ENCODE measurements at places on chromosomes 13 and 19.

DNA sequence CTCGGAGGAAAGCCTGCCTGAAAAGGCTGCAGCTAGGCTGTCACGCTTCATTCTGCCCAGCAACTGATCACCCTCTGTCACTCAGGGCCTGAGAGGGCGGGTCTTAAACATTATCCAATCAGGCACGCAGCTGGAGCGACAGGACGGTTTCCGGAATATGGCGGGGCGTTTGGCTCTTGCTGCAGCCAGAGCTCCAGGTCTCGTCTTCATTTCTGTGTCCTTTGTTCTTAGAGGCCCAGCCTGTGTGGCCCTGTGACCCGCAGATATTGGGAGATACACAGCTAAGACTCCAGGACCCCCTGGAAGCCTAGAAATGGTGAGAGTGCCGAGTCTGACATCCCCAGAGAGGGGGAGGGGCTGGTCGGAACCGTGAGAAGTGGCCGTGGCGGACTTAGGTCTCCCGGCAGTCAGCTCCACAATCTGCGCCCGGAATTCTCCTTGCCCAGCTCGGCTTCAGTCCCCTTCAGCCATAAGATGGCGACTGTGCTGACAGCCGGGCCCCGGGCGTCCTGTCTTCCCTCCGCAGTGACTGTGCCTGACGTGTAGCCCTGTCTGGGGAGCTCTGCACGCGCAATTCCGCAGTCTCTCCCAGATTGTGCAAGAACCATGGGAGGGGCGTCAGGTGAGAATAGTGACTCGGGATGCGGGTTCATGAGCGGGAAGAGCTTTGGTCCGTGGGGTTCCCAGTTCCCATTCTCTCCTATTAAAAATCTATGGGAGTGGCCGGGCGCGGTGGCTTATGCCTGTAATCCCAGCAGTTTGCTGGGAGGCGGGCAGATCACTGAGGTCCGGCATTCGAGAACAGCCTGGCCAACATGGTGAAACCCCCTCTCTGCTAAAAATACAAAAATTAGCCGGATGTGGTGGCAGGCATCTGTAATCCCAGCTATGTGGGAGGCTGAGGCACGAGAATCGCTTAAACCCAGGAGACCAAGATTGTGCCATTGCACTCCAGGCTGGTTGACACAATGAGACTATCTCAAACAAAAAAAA is at the start of gene ZNF429:
TSS of gene ZNF429 (plus strand) at position 144 of the 993 bp plus-strand sequence. CDS start at position 314, 170 bp downstream.
- peak; percentile 82 for DNase-seq

DNA sequence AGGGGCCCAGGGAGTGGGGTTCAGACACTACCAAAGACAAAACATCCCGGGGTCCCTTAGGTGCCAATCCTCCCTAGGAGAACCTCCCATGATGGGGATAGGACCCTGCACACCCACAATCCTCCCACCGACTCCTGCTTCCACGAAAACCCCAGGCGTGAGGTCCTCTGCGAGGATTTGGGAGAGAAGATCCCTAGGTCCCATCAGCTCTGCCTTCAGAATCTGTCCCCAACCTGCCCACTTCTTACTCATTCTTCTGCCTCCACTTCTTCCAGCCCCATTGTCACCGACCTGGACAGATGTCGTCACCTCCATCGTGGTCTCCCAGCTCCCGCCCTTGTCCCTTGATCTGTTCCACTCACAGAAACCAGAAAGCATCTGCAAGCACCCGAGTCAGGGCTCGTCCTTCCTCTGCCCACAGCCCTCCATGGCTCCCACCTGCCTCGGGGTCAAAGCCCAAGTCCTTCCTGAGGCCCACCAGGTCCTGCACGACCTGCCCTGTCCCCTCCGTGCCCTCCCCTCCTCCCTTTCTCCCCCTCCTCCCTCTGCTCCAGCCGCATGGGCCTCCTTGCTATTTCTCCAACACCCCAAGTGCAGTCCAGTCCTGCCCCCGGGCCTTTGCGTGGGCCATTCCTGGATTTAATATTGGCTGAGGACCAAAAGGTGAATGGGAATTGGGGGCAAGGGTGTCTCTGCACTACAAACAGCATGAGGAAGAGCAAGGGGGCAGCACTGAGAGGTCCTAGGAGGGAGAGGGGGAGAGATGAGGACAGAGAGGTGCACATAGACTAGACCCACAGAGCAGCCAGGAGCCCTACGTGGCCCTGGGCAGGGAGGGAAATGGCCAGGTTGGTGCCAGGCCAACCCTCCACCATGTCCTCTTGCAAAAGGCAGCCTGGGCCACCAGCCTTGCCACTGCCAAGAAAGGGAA is 51.3 kb downstream of the PTPRS start:
- no peak for DNase-seq

GRCh38 chr19:48784527-48784926 is 26.3 kb downstream of the BCAT2 start:
- DNase-seq = no peak

- no peak for DNase-seq
Observed at GRCh38 chr19:46637224-46637623, 1.2 kb upstream of the GNG8 start.

- no peak for DNase-seq
Observed at GRCh38 chr13:96900986-96901385, 93.3 kb downstream of the OXGR1 start.

DNA sequence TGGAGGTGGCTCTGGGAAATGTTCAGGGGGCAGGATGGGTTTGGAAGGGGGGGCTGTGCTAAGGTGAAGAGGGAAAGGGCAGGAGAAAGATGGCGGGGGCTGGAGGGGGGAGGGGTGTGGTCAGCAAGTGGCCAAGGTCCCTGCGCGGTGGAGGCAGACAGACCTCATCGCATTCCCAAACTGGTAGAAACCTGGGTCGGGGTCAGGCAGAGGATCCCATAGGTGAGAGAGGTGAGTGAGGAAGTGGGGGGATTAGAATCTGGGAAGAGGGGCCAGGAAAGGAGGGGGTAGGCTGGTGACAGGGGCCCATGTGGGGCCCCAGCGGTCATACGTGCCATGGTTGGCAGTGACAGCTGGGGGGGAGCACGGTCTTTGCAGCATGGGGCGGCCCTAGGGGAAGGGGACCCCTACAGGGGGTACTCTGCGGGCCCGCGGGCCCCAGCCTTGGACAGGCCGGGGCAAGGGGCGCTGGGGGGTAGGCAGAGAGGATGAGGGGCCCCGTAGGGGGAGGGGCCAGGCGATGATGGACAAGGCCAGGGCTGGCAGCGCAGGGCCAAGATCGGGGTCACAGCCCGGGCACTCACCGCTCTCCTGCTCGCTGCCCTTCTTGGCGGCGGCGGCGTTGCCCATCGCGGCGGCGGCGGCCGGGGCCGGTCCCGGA is 514 bp downstream of the PRKACA start:
- peak; percentile 41 for DNase-seq

GRCh38 chr13:43061496-43062280 is 38.3 kb downstream of the DNAJC15 start:
- no peak for DNase-seq

- DNase-seq = no peak
Observed at GRCh38 chr19:46881092-46881491, 20.3 kb downstream of the ARHGAP35 start.

- DNase-seq = no peak
Observed at GRCh38 chr13:101013245-101013644, 338.6 kb upstream of the TMTC4 start.

DNA sequence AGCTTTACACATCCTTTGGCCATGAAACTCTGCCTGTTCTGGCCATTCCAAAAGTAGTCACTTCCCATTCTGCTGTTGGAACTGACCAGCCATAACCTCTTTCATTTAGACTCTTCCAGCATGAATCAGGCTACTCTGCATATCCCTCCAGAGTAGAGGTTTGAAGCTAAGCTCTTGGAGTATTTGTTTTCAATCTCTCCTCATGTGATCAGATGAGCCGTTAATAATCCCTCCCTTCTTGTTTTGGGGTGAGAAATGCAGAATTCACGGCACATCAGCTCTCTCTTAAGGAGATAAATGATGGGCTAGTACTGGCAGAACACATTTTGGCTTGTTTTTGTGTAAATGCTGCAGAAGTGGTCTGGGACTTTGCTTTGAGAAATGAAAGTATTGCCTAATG is 519.9 kb downstream of the PCDH17 start:
- DNase-seq = no peak

DNA sequence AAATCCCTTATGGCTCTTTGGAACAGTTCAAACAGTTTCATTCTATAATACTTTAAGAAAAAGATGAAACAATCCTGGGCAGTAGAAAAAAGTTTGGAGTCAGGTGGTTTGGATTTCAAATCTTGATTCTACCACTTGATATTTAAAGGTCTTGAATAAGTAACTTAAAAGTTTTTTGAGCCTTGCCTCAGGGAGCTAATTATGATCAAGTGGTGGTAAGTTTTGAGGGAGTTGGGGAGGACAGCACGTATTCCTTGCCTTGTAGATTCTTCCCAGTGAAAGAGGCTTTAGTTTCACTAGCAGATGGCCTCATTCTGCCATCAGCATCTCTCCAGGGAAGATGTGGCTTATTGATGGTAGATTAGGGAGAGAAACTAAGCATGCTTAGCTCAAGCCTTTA is 168.4 kb upstream of the CSNK1A1L start:
- DNase-seq = no peak

DNA sequence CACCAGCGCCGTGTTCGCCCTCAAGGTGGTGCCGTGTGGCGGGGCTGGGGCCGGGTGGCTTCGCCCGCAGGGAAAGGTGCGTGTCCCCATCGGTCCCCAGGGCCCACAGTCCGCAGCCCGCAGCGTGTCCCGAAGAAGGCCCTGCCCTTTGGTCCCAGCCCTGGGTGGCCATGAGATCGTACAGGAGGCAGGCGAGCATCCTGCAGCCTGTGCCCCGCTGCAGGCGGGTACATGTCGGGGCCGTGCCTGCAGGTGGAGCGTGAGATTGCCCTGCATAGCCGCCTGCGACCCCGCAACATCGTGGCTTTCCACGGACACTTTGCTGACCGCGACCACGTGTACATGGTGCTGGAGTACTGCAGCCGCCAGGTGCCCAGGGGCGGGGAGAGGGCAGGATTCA is 1.5 kb downstream of the PLK5 start:
- no peak for DNase-seq

DNA sequence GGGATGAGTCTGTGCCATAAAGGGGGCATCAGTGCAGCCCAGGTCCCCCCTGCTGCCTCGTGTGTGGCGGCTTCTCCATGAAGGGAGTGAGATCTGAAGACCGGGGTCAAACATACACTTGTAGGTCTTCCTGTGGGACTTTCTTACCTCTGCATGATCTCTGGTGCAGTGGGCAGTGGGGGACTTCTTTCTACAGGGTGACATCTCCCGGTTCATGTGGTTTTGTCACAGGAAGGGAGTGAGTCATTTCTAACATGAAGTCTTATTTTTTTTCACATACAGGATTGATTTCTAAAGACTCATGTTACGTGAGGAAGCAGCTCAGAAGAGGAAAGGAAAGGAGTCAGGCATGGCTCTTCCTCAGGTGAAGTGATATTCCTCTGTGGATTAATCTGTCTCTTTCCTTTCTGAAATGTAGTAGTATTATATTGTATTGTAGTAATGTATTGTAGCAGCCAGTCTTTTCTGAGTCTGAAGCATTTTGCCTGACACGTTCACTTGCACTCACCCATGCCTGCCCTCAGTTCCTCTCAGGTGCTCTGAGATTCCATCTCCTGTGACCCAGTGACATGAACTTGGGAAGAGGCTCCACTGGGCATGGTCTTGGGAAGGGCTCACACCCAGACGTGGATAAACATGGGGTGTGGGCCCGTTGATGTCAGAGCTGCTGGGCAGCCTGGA is 15.7 kb downstream of the ZNF808 start:
- DNase-seq = no peak

- no peak for DNase-seq
Observed at GRCh38 chr13:48040049-48040448, 2.5 kb downstream of the NUDT15 start.

- no peak for DNase-seq
Observed at GRCh38 chr13:101242720-101243119, 173.6 kb downstream of the NALCN start.

GRCh38 chr19:11256189-11256588 is 6.1 kb downstream of the DOCK6 start:
- DNase-seq = no peak

DNA sequence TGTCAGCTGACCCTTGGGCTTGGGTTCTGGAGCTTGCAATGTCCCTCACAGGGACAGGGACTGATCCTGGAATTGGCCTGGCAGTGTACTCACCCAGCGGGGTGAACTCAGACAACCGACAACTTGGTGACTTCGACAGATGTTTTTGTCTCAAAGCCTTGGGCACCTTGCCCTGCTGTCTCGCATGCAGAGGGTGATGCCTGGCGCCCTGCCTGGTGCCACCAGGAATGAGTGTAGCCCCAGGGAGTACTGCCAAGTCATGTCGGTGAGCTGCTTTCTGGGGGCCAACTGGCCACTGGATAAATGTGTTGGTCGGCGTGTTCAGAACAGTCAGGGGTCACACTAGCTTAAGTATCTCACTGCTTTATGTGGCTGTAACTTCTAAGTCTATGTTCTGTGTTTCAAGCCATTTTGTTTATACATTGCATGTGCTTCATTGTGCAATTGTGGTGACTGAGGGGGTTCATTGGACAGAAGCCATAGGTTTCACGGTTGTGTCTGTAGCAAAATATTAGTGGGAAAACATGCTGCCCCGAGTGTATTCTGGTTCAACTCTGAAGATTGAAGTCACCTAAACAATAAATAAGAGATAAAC is 96.3 kb upstream of the TNFSF11 start:
- no peak for DNase-seq

DNA sequence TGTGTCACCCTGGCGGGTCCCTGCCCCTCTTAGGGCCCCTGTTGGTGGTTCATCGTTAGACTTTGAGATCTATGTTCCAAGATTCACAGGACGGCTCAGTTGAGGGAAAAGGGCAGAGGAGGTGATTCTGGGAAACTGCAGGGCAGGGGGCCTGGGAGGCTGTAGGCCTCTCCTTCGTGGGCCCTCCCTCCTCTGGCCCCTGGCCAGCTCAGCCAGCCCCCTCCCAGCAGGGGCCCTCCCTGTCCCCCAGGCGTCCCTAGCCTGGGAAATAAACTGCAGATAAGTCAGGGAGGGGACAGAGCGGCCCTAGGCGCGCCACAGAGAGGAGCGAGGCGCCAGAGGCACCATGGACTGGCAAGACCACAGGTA is 6.5 kb downstream of the HIF3A start:
- no peak for DNase-seq

DNA sequence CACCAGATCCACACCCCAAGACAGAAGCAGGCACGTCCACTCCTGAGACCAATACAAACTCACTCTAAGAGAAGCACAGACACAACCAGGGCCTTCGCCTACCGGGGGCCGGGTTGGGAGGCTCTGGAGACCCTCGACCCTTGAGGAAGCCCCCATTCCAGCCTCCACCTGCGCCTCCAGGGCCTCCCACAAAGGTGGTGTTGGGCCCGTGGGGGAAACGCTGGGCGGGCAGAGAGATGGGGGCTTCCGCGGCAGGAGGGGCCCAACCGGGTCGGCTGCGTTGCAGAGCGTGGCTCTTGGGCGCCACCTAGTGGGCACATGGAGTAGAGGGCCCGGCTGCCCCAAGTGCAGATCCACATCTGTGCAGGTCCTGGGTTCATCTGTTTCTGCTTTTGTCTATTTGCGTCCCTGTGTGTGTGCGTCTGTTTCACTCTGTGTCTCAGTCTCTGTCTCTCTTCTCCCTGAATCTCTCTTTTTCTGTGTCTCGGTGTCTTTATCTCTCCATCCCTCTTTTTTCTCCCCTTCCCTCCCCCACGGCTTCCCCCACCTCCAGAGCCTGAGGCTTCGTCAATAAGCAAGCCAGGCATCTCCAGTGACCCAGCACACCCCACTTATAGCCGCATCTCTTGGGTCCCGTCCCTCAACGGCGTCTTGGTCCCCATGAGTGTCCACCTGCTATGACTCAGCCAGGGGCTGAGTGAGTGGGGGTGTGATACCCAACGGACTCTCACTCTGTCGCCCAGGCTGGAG is 10.5 kb upstream of the TINCR start:
- peak; percentile 77 for DNase-seq

Measured in activated CD4-positive, CD25-positive, alpha-beta regulatory T cell treated with anti-CD3 and anti-CD28 coated beads, Interleukin-2, amount 50 U/mL, for 72 hours (primary cell).